Peyer's patch (tissue), 4 donors: ENCODE measurements at places on chromosomes 3 and 15.

- no peak overlapping the region for H3K27ac ChIP-seq
- DNase-seq, result peak; percentile 51
- H3K36me3 ChIP-seq, result no peaks in the 10 kb centered on the region
- no peak overlapping the region for H3K4me3 ChIP-seq
- no peaks in the 10 kb centered on the region for H3K4me1 ChIP-seq
Observed at GRCh38 chr15:77035999-77036471, 34.9 kb downstream of the TSPAN3 start.

GRCh38 chr3:157914882-157915281 is 191.3 kb downstream of the SHOX2 start:
- H3K27ac ChIP-seq, result no peak overlapping the region
- H3K4me1 ChIP-seq, result no peaks in the 10 kb centered on the region
- no peak overlapping the region for H3K4me3 ChIP-seq
- no peaks in the 10 kb centered on the region for H3K36me3 ChIP-seq
- H3K27me3 ChIP-seq, result no peaks in the 10 kb centered on the region

DNA sequence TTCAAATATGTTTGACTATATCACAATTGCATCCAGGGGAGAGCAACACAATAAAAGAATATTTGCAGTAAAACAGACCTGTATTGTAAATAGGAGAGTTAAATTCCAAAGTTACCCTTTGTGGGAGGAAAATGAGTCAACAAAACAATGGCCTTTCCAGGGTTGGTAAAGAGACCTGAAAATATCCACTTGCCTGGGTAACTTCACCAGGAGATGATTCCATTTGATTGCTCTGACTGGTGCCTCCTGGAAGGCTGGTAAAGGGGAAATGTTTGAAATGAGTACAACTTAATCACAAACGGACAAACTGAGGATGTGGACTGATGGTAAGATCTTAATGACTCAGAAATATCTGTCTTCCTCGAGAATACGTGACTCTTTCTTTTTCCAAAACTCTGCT is 43.6 kb upstream of the SRGAP3 start:
- no peaks in the 10 kb centered on the region for H3K4me1 ChIP-seq
- DNase-seq, result no peak
- H3K27ac ChIP-seq, result no peak overlapping the region
- H3K4me3 ChIP-seq, result no peak overlapping the region
- no peaks in the 10 kb centered on the region for H3K27me3 ChIP-seq
- H3K36me3 ChIP-seq, result no peaks in the 10 kb centered on the region

DNA sequence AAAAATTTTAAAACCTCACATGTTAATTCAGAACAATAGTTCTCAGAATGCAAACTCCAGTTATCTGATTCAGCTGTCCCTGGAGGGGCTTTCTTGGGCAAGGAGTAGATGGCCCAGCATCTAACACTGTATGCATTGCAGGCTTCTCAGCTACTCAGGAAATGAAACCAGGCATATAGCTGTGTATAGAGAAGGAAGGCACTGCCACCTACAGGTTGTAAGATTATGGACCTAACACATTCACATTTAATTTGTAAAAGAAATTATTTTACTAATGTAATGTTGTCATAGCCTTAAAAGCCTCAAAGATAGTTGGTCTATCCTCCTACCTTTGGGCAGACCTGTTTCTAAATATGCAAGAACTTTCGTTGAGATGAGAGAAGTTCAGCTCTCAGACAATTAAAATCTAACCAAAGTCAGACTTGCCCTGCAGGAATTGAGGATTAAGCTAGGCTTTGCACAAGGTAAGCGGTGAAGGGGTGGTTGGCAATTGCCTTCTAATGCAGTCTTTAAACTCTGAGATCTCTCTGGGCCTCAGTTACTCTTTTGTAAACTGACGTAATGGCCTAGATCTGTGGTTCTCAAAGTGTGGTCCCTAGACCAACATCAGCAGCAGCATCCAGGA is 132.8 kb upstream of the SLC24A5 start:
- DNase-seq, result no peak
- H3K36me3 ChIP-seq, result no peaks in the 10 kb centered on the region
- H3K27ac ChIP-seq, result no peak overlapping the region
- H3K4me3 ChIP-seq, result no peak overlapping the region
- H3K27me3 ChIP-seq, result no peaks in the 10 kb centered on the region

DNA sequence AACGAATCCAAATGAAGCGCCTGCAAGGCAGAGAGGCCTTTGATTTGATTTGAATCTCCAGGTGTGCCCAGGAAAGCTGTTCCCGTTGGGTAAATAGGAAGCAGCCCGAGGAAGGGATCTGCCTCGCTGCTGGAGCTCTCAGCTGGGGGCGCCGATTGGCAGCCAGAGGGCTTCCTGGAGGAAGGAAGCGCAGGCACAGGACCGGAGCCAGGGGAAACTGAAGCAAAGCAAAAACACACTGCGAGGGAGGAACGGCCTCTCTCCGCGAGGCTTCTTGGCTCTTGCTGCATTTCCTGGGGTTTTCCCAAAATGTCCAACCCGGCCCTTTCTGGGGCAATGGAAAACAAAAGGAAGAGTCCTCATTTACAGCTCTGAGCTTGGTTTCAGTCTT is 80.3 kb downstream of the TMEM266 start:
- no peaks in the 10 kb centered on the region for H3K36me3 ChIP-seq
- H3K4me1 ChIP-seq, result peaks cover 13% of the 10 kb centered on the region
- H3K4me3 ChIP-seq, result no peak overlapping the region
- no peak for DNase-seq
- no peaks in the 10 kb centered on the region for H3K27me3 ChIP-seq
- H3K27ac ChIP-seq, result no peak overlapping the region
